ENCODE measurements at places on chromosomes 2 and 18. TPM values are rescaled to one million over a fixed set of nuclear protein-coding genes. Genes with fewer than 3 reads are reported as not detected.
A peak's percentile ranks its signal among the peaks of the same experiment; 100 is the strongest.

The IL36G gene
- total RNA-seq = 0.78 TPM

The CRIM1 gene
- total RNA-seq = 230 TPM

The RAB17 gene
- total RNA-seq = 2.6 TPM

The SFTPB gene
- total RNA-seq = not detected

The HRH4 gene
- 0.16 TPM for total RNA-seq

The SULT1C4 gene
- total RNA-seq = 7.4 TPM

The CHRNG gene
- total RNA-seq = not detected

DNA sequence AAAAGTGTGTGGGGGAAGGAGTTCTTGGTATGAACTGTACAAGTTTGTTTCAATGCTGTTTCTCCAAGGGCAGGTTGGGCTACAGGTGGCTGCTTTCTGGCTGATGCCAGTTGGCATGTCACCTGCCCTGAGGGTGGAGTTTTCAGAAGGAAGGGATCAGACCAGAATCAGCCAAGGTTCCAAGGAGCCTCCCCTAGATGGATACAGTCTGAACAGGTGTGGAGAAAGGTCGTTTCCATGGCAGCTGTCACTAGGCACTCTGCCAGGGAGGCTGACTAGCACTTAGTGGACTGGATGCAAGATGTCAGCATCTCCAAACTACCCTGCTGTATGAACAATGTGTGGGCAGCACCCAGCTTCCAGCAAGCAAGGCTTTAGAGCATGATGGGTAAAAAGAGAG lies 444.4 kb upstream of the HNRNPA3 start:
- no peak for ATAC-seq

GRCh38 chr2:205965707-205966106 lies 120.3 kb downstream of the INO80D start:
- ATAC-seq = no peak

DNA sequence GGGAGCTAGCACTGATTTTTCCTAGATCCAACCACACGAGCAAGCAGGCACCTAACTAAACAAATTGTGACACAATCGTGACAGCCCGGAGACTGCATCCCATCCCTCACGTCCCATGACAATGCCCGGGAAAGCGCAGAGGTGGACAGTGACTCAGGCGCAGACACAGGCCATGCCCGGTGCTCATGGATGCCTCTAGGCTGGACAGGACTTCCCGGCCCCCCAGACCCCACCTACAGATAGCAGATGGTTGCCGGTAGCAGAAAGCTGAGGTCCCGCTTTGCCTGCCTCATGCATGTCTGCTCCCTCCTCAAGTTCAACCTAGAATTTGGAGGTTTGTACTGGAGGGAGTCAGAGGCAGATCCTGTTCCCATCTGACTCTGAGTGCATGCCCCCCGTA lies 81.0 kb downstream of the TPO start:
- no peak for ATAC-seq

DNA sequence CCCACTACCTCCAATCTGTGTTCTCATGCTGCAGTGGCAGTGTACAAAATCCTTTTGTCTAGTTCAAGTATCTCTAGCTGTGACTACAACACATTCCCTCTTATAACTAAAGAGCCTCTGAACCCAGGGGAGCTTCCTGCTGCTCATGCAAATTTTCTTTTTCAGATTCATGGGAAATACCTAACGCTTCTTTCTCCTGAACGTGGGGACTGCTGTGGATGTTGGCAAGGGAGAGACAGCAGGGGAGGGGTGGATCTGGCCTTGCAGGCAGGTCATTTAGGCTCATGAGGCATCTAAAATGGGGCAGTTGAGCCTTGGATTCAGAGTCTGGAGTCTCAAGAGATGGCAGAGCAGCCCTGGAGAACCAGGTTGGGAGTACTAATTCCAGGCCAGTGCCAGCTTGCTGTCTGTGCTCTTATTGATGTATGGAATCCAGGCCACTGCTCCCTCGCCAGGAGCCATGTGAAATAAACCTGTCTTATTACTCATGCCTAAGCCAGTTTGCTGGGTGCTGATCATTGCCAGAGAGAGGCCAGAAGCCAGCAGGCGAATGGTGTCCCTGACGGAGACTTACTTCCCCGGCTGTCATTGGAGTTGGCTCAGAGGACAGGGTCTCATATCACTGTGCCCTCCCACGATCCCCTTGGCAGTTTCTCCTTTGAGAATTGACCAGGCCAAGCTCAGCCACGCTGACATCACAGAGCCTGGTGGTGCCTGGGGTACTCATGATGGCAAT lies 29.2 kb upstream of the TNP1 start:
- no peak for ATAC-seq

DNA sequence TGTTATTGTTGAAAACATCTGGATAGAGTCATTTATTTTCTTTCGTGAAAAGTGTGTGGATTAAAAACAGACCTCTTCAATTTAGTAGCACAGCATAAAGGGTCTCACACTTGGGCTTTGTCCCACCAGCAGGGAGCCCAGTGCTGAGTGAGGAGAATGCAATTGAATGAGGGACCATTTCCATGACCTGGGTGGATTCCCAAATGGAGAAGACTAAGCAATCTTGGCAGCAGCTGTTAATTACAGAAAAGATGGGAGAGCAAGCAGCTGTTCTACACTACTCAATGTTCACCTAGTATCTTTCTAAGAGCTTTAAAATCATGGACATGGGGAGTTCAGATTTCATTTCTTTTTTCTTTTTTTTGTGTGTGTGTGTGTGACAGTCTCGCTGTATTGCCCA lies 121.8 kb upstream of the FN1 start:
- no peak for ATAC-seq

DNA sequence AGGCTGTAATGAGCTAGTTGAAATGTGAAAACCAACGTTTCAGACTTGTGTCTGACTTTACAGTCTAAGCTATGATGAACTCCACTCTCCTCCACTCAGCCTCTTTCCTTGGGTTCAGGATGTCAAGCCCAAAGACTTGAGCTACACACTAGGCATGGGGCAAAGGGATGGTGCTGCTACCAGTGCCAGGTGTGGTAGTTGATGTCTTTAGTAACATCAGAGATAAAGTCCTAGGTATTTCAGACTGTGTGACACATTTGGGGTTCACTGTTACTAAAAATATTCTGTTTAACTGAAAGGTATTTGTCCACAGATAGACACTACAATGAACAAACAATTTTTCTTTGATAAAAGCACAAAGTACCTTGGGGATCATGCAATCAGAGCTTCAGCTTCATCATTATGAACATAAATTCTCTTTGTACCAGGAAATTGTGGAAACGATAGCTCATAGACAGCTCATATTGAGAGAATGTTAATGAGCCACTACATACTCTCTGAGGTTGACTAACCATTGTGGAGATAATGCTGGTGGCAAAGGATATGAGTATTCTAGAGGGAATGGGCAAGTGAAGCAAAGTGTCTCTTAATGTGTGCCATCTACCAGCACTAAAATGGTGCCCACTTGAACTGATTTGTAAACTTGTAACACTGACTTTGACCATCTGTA lies 253.7 kb upstream of the THUMPD2 start:
- no peak for ATAC-seq

- no peak for ATAC-seq
These were observed 59.5 kb upstream of the DYNAP start for GRCh38 chr18:54531402-54532065.

GRCh38 chr2:205748639-205749038 lies 66.3 kb downstream of the NRP2 start:
- peak; percentile 14 for ATAC-seq

DNA sequence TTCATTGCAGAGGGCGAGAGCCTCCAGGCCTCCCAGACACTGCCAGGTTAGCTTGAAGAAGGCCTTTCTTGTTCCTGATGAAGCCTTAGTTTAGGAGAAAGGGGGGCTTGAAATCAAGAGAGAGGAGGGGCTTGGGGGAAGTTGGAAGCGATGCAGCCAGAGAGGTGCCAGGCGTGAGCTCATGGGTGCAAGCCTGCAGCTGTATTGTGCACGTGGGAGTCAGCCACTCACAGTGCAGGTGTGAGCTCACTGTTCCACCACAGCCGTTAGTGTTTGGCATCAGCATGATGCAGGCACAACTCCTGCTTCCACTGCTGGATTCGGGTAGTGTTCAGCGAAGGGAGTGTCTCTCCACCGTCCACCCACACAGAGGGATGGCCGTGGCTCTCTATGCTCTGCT lies 68.4 kb upstream of the ALPP start:
- ATAC-seq = no peak

- no peak for ATAC-seq
These were observed 27.5 kb downstream of the TMEM18 start for GRCh38 chr2:649426-650342.

- ATAC-seq = no peak
These were observed 47.1 kb downstream of the SLC25A12 start for GRCh38 chr2:171846894-171847293.

GRCh38 chr2:175450029-175450760 lies 268.7 kb upstream of the ATP5MC3 start:
- ATAC-seq = no peak

DNA sequence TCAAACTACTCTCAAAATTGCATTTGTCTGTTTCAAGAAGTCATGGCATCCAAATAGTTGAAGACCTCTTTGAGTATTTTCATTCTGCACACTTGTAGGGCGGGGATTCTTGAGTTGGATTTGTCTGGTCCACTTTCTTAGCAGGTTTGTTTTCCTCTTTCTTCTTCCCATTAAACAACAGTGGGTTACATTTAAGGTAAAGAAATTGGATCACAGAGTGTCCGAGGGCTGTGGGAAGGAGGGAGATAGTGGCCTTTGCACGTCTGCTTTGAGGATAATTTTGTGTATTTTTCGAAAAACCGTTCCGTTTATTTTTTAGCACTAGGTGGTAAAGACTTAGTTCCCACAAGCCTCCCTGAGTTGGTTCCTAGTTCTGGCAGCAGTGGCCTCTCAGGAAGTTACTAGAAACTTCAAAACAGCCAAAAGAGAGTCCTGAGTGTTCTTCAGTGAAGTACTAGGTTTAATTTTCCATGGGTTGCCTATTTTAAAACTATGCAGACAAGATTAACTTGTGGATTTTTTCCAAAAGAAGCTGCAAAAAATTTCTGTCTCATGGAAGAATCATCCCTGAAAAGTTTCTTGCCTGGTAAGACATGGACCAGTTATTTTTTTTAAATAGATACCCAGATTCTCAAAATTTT lies 107.9 kb downstream of the CDC42EP3 start:
- ATAC-seq = no peak

- ATAC-seq = peak; percentile 38
These were observed 469.2 kb upstream of the TNP1 start for GRCh38 chr2:217329023-217329431.

DNA sequence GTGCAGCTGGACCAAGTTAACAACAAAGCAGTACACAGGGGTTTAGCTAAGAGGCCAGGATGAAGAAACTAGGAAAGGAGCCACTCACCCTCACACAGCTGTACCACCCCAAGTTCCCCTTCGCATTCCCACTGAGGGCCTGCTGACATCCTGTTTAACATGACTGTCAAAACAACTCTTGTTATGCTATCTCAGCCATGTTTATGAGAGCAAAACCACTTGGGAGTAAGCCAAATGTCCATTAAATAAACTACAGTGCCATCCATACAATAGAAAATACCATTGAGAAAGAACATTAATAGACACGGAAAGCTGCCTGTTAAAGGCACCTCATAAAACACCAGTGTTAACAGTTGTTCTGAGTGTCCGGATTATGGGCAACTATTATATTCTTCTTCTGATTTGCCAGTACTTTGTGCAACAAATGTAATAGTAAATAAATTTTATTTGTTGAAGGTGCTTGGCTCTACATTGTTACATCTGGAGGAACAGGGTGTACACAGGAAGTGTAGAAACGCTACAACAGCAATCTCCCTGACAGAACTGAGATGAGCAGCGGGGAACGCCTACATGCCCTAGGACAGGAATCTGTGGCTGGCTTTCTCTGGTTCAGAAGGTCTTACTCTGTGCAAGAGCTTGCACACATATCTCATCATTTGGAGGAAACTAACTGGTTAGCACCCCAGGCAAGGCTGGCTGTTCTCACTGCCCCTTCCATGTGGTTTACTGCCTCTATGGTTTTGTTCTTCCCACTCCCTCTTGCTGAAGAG lies 85.6 kb downstream of the EHD3 start:
- peak; percentile 71 for ATAC-seq

- no peak for ATAC-seq
These were observed 121.8 kb upstream of the RIOK3 start for GRCh38 chr18:23331091-23331920.

GRCh38 chr2:128640845-128641360 lies 322.2 kb upstream of the HS6ST1 start:
- ATAC-seq = no peak

DNA sequence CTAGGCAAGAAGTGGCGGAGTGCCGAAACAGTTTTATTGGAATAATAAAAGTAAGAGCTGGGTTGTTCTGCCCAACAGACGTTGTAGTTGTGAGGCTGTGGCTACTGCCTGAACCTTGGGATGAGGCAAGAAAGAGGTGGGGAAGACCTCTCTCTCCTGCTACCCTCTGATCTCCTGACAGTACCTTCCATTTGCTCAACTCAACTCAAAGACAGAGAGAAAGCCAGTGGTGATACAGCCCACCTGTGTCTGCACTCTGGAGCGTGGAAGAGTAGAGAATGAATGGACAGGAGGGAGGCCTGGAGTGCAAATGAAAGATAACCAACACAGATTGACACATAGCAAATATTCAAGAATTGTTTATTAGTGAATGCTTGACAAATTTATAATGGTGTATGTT lies 590.3 kb downstream of the NYAP2 start:
- ATAC-seq = no peak

DNA sequence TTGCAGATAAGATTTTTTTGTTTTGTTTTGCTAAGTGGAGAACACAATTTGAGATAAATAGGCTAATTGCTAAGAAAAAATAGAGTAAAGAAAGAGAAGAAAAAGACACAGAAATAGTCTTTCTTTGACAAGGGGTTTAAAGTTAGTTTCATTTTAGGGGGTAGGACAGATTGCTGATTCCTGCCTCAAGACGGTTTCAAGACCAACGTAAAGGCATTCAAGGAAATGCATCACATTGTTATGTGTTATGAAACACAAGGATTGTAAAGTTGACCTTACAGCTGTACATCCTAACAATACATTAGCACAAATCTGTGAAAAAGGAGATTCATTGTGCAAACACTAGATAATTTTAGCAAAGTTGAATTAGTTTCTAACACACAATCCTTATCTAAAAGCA lies 22.7 kb upstream of the ETAA1 start:
- no peak for ATAC-seq

GRCh38 chr2:190342611-190343010 lies 778 bp upstream of the INPP1 start:
- no peak for ATAC-seq

GRCh38 chr2:3631851-3632659 lies 25.9 kb upstream of the ALLC start:
- ATAC-seq = no peak

DNA sequence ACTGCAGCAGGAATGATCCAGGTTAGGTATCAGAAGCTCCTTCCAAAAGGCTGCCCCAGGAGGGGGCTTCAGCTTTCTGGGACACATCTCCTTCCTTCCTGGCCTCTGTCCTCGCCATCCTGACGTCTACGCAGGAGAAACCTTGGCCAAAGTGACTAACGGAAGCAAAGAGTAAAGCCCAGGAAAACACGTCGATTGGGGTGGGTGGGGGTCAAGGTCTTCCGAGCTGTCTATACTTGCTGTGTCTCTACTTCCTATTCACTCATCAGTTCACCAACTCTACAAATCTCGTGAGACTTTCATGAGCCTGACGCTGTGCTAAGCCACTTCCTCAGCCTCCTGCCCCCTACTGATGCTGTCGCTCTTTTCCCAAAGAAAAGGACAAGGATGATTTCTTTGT lies 212.6 kb downstream of the TNS1 start:
- ATAC-seq = no peak
